ENCODE measurements at places on chromosomes 4 and X.

GRCh38 chr4:147428583-147428982 lies 52.3 kb upstream of the EDNRA start:
- no peak for DNase-seq

DNA sequence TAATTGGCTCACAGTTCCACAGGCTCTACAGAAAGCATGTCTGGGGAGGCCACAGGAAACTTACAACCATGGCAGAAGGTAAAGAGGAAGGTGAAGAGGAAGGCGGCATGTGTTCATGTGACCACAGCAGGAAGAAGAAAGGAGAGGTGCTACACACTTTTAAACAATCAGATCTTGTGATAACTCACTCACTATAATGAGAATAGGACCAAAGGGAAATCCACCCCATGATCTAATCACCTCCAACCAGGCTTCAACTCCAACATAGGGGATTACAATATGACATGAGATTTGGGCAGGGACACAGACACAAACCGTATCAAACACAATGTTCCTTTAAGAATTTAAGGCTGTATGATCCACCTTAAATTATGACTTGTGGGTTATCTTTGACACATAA lies 10.5 kb upstream of the PGM2 start:
- no peak for DNase-seq

DNA sequence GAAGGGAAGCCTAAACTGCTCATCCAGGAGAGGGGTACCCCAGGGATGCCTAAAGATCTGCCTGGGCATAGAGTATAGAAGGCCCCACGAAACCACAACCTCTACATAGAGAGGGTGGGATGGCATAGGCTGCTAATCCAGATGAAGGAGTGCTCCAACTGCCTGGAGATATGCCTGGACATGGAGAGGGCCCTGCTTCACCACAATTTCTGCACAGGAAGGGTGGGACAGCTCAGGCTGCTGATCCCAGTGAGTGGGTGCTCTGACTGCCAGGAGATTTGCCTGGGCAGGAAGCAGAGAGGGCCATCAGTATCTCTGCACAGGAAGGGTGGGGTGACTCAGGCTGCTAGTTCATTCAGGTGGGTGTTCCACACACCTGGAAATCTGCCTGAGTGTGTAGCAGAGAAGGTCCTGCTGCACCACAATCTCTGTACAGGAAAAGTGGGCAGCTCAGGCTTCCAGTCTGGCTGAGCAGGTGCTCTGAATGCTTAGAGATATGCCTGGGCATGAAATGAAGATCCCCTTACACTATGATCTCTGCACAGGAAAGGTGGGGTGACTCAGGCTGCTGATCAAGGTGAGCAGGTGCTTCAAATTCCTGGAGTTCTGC lies 61.1 kb downstream of the ZNF518B start:
- DNase-seq: no peak

- DNase-seq: no peak
Measured at GRCh38 chr4:86841309-86841708, 7.9 kb downstream of the SLC10A6 start.

DNA sequence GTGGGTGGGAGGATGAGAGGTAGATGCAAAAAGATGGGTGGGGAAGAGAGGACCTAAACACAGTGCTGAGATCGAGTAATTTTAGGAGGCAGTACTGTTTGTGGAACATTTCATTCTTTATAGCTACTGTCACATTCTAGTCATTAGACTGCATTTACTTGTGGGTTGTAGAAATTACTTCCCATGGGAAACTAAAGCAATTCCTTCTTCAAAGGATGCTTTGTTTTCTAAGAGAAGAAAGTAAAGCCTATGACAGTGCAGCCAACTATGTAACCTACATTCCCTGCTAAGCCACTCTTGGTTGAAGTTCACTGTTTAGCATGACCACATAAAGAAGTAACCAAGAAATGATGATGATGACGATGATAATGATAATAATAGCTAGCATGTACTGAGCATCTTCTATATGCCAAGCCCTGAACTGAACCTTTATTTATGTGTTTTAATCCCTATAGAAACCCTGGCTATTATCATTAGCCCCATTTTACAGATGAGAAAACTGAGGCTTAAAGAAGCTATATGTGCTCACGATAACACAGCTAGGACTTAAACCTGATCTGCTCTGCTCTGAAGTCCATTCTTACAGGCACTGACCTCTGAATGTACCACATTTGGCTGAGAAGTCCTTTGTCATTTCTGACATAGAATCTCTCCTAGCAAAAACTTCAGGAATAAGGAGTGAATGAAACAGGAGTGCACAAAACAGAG lies 114.5 kb upstream of the KIT start:
- no peak for DNase-seq

DNA sequence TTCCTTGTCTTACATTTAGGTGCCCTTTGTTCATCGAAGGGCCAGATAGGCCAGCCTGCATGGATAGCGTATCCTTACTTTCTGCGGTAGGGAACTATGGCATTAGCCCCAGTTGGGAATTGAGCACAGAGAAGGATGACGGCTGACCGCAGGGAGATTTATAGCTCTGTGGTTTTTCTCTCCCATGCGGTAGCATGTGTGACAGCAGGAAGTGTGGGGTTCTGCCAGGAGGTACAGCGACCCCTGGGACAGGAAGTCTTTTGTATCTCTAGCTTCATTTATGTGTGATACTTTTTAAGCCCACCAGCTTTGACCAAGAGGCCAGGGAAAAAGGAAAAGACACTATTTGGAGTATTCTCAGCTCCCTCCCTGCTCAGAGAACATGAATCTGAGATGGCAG lies 33.1 kb downstream of the GAB3 start:
- DNase-seq: no peak

DNA sequence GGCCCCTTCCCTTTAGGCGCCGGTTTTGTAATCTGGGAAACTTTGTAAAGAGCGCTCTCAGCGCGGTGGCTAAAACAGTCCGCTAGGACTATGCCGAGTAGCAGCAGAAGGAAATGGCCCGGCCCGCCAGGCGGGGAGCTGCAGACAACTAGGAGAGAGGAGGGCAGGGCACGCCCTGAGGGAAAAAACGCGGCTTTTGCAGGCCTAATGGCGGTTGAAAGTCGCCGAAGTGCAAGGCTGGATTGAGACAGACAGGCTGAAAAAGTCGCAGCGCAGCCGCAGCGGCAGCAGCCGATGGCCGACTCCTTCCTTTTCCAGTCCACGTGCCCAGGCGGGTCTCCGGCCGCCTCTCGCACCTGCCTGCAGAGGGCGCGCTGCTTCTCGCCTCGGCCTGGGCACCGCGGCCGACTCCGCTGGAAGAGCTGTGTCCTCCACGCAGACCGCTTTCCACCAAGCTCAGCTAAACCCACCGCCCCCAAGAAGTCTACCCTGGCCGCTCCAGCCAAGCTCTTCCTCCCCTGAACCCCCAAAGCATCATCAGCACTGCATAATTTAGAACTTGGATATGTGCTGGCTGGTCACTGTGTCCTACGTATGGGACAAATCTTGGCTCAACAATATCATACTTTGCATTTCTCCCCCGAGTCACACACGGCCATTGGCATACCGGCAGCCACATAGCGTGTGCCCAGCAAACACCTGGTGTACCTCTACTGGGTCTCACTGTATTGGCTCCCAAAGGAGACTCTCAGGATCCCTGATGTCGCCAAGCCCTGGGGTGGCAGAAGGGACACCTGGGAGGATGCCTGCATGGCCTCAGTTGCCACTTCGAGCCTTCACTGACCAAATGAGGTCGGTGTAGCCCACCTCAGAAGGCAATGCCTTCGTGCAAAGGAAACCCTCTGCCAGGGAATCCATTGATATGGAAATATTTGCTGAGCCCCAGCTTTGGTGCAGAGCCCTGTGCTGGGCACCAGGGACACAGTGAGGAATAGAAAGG lies 14.5 kb downstream of the SLC25A5 start:
- DNase-seq: peak; percentile 8

DNA sequence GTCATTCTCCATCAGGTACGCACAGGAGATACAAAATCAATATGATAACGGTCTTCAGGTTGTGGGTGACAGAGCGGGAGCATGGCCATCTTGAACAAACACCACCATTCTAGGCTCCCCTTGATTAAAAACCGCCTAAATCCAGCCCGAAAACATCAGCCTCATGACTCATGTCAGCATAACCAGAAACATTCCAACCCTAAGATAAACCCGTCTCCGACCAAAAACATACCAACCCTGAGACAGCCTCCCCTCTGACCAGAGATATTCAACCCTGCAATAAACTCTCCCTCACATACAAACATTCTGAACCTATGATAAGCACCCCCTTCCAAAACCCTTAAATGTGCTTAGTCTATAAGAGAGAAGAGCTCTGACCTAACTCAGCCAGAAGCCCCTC lies 157.9 kb downstream of the DHRSX start:
- DNase-seq: no peak

DNA sequence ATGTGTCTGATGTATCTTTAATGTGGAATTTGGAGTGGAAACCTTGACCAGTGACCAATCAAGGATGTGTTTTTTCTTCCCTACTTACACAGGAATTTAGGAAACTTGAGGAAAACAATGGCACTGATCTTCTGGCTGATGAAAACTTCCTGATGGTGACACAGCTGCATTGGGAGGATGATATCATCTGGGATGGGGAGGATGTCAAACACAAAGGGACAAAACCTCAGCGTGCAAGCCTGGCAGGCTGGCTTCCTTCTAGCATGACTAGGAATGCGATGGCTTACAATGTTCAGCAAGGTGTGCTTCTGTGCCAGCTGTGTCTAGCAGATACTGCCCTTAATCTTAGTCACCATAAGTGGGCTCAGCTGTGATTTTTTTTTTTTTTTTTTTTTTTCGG lies 12.6 kb downstream of the TAF1 start:
- DNase-seq: no peak

GRCh38 chr4:59180161-59180560 lies 2020.0 kb upstream of the ADGRL3 start:
- no peak for DNase-seq

DNA sequence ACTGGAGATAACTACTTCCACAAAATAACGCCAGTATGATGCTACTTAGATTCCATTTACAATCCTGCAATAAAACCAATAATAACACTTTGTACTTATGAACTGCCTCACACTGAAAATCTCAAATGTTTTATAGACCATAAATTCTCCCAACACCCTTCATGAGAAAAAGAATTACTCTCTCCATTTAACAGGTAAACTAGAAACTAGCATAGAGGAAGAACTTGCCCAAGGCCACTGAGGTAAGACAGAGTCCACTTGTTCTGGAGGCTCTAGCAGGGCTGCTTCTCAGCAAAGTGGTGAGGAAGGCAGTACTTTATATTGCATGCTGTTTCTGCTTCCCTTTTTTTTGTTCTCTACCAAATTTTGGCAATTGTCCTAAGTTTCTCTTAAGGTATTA lies 11.5 kb upstream of the BMP3 start:
- DNase-seq: no peak

- DNase-seq: no peak
Measured at GRCh38 chr4:21986307-21986706, 37.7 kb upstream of the KCNIP4 start.

- no peak for DNase-seq
Measured at GRCh38 chr4:113610537-113610936, 151.0 kb downstream of the CAMK2D start.

DNA sequence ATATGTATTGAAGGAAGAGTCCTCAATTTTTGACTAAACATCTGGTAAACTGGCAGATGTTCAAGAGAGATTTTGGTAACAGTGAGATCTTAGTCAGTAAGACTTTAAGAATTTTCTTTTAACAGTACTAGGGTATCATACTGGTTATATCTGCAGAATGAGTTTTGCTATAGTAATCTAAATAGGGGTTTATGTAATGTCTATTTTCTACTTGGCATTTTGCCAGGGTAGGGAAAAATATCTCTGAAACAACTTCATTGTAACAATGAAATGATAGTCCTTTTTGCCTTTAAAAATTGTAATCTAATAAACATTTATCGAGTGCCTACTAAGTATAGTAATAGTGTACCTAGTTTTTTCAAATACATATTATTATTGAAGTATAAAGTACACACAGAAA lies 32.1 kb downstream of the XK start:
- DNase-seq: no peak

DNA sequence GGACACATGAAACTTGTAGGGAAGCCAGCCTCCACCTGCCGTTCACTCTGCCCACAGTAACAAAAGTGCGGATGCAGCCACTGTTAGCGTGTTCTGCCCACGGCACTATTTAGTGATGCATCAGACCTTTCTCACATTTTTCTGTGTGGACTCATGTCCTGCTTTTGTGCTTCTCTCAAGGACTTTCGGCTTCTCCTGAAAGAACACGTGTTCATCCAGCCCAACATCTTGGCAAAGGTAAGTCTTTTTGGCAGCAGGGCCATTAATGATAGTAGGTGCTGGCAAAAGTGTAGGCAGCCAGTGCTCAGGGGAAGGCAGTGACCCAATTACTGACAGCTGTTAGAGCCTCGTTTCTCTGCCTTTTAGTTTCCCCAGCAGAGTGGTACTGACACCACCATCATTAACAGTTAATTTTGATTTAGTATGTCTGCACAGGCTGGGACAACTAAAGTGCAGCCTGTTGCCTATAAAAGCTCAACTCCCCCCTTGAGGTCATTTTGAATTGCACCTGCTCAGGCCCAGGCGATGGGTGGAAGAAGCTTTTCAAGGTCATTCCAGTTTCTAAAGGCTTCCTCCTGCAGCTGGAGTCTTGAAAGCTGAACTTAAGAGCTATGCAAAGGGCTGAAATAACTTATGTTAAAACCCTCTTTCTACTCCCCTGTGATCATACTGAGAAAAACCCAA lies 54.5 kb upstream of the HPSE start:
- no peak for DNase-seq

DNA sequence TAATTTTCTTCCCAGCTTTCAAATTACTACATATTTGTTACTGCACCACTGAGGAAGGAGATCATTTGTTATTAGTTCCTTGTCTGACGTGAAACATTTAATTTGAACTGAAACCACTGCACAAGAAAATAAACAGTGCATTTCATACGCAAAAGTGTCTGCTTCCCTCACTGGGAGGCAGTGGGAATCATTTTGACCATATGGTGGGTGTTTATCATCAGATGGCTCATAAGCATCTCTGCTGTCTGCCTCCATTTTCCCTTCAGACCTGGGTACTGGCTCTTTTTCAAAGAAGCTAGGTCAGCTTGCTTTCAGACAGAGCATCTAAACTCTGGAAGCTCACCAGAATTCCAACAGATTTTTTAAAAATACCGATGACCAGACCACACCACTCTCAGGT lies 135.2 kb downstream of the PCDH19 start:
- no peak for DNase-seq

DNA sequence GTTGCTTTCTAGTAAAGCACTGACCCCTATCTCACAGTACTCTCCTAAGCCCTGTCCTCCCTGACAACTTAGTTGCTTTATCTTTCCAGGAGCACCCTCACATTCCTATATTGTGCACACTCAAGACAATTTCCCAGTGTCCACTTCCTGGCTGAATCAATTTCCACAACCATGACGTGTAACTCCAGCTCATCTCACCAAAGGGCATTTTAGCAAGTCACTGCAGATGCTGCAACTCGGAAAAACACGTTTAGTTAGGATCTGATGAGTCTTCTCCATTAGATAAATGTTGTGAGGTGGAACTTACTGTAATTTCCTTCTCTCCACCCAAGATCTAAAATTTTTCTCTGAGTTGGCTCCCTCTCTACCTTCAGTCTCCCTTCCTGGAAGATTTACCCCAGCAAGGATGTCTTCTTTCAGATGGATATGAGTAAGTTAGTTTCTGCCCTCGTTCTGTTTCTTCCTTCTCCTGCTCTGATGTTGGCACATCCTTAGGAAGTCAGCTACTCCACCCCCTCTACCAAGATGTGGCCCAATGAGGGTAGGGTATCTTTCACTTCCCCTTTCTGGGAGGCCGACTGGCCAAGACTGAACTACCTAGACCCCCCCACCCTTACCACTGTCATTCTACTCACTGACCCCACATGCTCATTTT lies 28.8 kb upstream of the IL13RA1 start:
- DNase-seq: no peak
